Stimulated activated CD8-positive, alpha-beta memory T cell treated with anti-CD3 and anti-CD28 coated beads, Interleukin-15, amount 100 ng/mL, for 4 hours (primary cell): ENCODE measurements at places on chromosomes 1 and 21.

GRCh38 chr1:224497714-224498573, 63.3 kb upstream of the WDR26 start:
- DNase-seq = peak; percentile 35

DNA sequence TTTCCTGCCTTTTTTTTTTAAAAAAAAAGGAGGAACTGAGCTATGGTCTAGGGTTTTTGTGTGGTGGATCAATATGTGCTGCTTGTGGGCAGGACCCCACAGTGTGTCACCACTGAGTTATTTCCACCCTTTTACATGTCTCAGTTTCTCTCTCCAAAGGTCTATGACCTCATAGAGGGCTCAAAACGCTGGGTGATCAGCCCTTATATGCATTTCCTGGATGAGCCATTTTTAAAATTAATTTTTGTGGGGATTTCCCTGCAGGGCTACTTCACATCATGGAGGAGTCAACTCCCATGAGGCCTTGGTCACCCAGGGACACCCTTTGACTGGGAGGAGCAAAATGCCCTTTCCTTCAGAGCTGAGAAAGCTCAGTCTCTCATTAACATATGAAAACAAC, 20.7 kb upstream of the HAO2 start:
- DNase-seq = no peak

- DNase-seq = no peak
Observed at GRCh38 chr1:203359010-203359571, 8.2 kb upstream of the FMOD start.

DNA sequence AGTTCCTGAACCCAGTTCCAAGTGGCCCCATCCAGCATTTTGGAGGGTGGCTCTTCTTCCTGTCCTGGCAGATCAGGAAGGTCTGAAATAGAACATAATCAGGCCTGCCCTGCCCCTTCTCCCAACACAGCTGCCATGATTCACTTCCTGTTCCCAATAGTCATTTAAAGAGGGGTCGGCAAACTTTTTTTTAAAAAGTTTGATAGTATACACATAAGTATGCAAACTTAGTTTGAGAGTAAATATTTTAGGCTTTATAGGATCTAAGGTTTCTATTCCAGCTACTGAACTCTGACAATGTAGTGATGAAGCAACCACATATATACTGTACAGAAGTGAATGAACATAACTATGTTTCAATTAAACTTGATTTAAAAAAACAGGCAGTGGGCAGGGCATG, 66.4 kb downstream of the LUZP1 start:
- DNase-seq = no peak

GRCh38 chr1:181179987-181180365, 91.5 kb downstream of the IER5 start:
- no peak for DNase-seq
